ENCODE measurements at places on chromosomes 13 and 19.

DNA sequence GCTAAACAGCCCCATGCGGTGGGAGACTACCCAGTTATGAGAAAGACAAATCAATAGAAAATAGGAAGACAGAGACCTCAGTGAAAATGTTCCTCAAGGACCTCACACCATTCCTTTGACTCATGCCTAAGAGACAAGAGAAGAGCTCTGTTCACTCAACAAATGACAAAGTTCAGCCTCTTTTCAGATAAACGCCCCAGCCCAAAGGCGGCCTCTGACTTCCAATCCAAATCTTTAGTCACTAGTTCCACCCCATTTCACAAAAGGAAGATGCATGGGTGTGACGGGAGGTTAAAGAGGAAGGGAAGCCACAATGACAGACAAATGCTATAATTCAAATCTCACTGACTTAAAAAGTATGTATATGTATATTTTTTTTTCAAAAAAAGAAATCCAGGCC is 8.1 kb downstream of the CARS2 start:
- DNase-seq = no peak

DNA sequence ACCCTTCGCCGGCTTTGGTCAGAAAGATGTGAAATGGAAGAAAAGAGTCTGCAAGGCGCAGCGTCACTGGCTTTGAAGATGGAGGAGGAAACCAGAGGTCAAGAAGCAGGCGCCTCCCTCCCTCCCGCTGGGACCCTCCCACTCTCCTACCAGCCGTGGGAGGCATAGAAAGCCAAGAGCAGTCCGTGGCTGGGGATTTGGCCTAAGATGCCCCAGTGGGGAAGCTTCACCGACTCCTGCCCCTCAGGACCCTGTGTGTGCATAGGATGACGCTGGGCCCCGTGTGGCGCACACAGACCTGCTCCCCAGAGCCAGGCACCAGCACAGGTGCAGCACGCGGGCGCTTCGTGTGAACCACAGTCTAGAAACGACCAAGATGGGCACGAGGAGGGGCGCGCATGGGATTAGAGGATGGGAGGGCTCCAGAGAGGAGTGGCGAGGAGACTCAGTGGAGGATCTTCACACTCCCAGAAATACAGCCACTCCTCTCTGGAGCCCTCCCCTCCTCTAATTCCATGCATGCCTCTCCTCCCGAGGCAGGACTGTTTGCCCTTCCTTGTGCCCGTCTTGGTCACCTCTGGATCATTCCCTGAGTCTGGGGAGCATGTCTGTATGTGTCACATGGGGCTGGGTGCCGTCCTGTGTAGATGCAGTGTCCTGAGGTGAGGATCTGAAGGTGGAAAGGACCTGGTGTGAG is 194.3 kb downstream of the TEX29 start:
- DNase-seq = no peak

- DNase-seq = no peak
Observed at GRCh38 chr19:3644351-3645066, 17.9 kb upstream of the CACTIN start.

DNA sequence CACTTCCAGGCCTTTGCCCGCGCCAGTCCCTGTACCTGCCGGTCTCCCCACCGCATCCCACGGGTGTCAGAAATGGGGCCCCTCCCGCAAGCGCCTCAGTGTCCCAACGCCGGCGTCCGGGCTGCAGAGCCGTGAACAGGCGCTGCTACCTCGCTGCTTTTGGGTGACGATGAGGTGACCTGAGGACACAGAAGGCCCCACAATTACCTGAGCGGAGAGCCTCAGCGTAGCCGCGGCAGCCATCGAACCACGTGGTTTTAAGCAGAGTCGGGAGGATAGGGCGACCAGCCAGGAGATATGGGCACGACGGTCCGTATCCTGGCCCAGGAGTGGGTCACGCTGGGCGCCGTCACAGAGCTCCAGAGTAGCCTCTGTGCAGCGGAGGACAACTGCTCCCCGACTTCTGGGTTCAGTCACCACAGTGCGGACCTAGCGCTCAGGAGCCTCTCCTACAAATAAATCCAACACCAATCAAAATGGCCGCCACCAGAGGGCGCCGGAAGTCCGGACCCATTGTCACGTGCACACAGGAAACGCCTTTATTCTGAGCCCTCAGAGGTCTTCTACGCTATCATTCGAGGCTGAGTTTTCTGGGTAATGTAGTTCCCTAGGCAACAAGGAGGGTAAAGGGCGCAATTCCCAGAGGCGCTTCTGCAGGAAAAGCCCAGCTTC is at the start of gene ZNF814:
TSS of gene ZNF814 (minus strand) at position 478 of the 672 bp plus-strand sequence. CDS start at position 243, 235 bp downstream.
- peak; percentile 86 for DNase-seq

- DNase-seq = peak; percentile 62
Observed at GRCh38 chr19:47863514-47863936, 4.5 kb downstream of the TPRX2 start.

GRCh38 chr19:49145573-49146407 is 9.4 kb downstream of the HRC start:
- peak; percentile 59 for DNase-seq

DNA sequence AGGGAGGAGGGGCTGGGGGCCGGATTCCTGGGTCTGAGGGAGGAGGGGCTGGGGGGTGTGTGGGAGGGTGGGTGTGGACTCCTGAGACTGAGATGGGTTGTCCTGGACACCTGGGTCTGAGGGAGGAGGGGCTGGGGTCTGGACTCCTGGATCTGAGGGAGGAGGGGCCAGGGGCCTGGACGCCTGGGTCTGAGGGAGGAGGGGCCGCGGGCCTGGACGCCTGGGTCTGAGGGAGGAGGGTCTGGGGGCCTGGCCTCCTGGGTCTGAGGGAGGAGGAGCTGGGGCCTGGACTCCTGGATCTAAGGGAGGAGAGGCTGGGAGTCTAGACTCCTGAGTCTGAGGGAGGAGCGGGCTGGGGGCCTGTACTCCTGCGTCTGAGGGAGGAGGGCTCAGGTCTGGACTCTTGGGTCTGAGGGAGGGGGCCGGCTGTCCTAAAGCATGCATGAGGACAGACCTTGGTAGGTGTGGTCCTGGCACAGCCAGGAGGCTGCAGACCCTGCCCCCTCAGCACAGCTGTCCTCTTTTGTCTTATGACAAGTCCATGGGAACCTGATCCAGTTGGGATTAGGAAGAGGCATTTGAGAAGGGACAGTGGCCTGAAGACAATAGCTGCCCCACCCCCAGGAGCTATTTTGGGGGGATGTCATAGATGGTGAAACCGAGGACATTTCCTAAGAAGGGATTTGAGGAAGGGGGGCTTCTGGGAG is 1.3 kb downstream of the TNNT1 start:
- DNase-seq = no peak

DNA sequence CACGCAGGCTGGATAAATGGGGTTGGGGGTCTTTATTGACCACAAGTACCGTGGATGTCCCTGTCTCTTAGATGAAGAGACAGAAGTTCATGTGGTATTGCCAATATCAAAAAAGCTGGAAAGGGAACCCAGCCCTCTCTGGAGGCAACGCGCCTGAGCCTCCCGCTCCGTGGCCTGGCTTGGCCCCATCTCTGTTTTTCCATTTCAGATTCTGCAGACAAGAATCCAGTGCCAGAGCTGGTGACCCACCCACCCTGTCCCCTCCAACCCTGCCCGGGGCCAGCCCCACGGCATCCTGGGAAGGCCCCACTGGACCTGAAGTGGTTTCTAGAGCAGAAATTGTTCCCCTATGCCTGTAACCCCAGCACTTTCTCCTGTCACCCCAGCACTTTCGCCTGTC is 57.7 kb downstream of the PTPRS start:
- no peak for DNase-seq

DNA sequence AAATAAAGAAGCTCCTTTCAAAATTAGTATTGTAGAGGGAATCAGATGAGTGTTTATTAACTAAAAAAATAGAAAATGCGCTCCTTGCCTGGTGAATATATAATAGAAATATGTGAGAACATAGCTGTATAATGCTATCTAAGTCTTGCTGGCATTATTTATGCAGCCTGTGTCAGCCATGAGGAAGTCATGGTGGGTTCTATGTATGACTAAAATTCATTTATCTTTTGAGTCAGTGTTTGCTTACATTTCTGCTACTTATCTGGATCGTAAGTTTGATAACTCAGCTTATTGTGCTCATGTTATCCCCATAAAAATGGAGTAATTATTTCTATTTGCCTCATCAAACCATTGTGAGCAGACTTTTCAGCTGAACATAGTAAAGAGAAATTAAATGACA is 449.3 kb downstream of the OXGR1 start:
- DNase-seq = no peak

GRCh38 chr13:62544928-62545327 is 1129.3 kb upstream of the PCDH20 start:
- DNase-seq = no peak

GRCh38 chr13:95557013-95557412 is 4.5 kb downstream of the CLDN10 start:
- DNase-seq = no peak

DNA sequence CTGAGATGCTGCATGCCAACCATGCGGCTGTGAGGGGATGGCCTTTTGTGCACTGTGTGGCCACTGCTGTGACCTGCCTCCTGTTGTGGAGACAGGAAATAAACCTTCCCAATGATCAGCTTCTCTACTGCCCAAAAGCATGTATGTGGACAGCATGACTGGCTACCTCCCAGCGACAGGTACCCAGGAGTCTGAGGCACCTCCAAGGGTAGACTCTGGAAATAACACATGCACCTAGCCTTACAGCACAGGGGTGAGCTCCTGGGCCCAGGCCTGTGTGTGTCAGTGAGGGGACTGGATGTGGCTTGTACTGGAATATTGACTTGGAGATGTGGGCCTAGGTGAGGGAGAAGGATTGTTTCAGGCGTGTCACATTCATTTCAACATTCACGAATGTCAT is 7.6 kb upstream of the GPI start:
- no peak for DNase-seq

GRCh38 chr19:40335101-40335500 is 13.1 kb downstream of the C19orf47 start:
- DNase-seq = no peak

GRCh38 chr19:53158119-53158656 is 665 bp downstream of the ZNF347 start:
- DNase-seq = no peak

GRCh38 chr19:18762125-18763023 is 28.7 kb downstream of the COMP start:
- DNase-seq = no peak

DNA sequence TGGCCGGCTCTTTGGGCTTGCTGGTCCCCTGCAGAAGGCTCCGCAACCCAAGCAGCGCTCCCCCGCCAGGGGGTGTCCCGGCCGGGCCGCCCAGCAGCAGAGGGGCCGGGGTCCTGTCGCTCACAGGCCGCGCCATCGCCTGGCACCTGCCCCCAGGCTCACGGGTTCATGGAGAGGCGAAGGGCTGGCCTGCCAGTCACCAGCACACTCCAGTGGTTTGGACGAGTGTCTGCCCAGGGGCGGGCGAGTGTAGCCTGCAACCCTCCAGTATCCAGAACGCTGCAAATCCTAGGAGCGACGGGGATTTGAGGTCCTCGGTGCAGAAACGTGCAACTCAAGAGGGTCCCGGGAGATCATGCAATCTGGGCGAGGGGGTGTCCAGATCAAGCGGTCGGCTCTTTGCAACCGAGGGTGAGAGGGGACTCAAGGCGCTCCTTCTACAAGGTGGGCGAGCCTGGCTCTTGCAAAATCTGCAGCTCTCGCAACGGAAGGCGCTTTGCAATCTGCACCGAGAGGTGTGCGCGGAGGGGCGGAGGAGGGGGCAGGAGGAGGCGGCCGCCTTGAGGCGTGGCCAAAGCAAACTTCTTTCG is at the start of gene DBP:
TSS of gene DBP (minus strand) at position 521 of the 590 bp plus-strand sequence. CDS start at position 136, 385 bp downstream.
- DNase-seq = no peak

GRCh38 chr19:58434217-58434616 is 5.7 kb downstream of the ZNF132 start:
- DNase-seq = no peak

DNA sequence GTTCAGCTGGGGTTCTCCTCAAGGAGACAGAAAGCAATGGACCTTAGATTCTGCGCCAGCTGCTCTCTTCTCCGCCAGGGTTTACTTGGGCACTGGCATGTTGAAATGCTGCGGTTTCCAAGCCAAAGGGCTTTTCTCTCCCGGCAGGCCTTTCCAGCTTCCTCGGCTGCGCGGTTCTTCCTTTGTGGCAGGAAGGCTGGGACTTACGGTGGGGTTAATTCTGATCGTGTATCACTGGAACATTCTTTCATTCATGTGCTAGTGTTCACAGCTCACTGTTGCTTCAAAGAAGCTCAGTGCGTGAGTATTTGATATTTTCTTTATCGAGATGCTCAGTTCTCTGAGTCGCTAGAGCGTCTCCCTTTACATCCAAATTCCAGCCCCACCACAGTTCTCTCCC is 723.2 kb downstream of the UQCRFS1 start:
- DNase-seq = no peak

DNA sequence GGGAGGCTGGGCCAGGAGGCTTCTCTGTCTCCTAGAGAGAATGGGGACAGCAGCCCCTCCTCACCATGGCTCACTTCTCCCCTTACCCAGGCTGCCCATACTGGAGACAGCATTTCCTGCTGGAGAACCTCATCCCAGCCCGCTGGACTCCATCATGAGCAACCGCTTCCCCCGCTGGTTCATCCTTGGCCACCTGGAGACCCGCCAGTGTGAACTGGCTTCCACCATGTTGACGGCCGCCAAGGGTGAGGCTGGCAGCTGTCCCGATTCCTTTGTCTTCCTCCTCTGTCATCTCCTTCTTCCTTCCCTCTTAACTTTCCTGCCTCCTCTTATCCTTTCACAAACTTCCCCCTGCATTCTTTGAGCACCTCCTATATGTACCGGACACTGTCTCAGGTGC is 28.0 kb downstream of the ZSWIM4 start:
- no peak for DNase-seq

- no peak for DNase-seq
Observed at GRCh38 chr13:79128158-79128557, 277.9 kb downstream of the RBM26 start.
